HT-29 (cell line): ENCODE measurements at places on chromosomes 3 and 15.

GRCh38 chr3:195011231-195011834 lies 259.6 kb downstream of the XXYLT1 start:
- DNase-seq, result no peak

- no peak for DNase-seq
These were observed 118.5 kb downstream of the EEFSEC start for GRCh38 chr3:128271536-128272332.

DNA sequence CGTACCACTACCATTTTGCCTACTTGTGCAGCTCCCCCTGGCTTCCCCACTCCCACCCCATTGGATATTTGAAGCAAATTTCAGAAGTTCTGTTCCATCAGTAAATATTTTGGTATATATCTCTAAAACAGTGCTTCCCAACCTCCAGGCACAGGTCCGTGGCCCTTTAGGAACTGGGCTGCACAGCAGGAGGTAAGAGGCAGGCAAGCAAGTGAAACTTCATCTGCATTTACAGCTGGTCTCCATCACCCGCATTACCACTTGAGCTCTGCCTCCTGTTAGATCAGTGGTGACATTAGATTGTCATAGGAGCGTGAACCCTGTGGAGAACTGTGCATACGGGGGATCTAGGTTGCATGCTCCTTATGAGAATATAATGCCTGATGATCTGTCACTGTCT lies 97.2 kb upstream of the LRRFIP2 start:
- DNase-seq, result no peak

DNA sequence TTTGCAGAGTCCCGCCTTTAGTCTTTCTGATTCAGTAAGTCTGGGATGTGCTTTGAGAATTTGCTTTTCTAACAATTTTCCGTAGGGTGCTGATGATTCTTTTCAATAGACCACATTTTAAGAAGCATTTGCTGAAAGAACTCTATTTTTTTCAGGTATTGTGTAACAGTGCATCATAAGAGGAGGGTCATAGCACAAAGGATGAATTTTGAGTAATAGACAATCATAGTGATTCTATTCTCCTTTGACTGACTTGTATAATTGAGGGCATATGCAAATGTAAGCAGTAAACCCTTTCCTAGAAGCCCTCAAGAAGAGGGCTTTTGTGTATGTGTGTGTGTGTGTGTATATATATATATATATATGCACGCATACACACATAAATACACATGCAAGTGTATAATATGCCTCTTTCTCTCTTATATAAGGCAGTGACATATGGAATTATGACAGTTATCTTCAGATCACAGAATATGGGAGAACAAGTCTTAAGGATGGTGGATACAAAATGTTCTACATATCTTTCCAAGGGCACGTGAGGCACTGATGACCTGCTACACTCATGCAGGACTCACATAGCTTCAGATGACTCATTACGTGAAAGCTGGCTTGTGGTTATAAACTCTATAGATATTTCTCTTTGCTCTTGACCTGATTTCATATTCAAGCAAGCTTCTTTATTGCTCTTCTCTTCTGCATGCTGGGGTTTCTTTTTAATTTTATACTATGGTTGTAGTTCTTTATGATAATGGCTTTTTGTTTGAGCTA lies 6.5 kb upstream of the PLSCR1 start:
- no peak for DNase-seq

GRCh38 chr3:85342915-85343314 lies 384.1 kb downstream of the CADM2 start:
- peak; percentile 5 for DNase-seq

- DNase-seq, result no peak
These were observed 733.2 kb upstream of the GOLIM4 start for GRCh38 chr3:168828943-168829342.

GRCh38 chr3:148023994-148024393 lies 614.8 kb downstream of the ZIC1 start:
- DNase-seq, result no peak

DNA sequence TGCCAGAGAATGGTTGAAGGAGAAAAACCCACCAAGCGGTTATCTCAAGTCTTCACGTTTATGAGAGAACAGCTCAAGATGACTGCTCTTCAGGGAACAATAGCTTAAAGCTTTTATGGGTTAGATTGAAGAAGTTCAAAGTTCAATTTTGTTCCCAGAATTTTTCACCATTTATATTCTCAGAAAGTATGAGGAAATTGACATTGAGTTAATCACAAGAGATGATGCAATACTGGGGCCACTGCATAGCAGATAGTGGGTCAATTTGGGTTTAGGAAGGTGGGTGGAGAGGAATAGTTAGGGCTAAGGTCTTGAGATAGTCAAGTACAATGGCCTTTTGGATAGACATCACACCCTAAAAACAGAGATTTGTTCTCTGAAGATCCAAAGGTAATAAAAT lies 539.3 kb downstream of the SQOR start:
- DNase-seq, result no peak

- DNase-seq, result peak; percentile 90
These were observed 328.4 kb upstream of the NECTIN3 start for GRCh38 chr3:110743202-110743601.

DNA sequence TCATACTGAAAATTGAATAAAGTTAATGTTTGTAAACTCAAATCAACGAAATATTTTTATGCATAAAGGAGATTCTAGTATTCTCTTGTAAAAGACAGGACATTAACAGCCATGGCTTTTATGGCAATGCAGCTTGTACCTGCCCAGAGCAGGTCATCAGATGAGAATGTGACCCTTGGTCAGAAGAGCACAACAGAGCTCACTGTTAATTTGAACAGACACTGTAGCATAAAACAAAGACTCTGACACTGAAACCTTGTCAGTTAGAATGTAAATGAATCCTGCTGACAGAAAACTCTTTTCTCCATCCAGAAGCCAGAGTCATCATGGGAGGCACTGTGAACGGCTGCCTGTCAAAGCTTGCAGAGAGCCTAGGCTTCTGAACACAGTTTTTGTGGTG lies 410.6 kb downstream of the RAP2B start:
- peak; percentile 18 for DNase-seq

DNA sequence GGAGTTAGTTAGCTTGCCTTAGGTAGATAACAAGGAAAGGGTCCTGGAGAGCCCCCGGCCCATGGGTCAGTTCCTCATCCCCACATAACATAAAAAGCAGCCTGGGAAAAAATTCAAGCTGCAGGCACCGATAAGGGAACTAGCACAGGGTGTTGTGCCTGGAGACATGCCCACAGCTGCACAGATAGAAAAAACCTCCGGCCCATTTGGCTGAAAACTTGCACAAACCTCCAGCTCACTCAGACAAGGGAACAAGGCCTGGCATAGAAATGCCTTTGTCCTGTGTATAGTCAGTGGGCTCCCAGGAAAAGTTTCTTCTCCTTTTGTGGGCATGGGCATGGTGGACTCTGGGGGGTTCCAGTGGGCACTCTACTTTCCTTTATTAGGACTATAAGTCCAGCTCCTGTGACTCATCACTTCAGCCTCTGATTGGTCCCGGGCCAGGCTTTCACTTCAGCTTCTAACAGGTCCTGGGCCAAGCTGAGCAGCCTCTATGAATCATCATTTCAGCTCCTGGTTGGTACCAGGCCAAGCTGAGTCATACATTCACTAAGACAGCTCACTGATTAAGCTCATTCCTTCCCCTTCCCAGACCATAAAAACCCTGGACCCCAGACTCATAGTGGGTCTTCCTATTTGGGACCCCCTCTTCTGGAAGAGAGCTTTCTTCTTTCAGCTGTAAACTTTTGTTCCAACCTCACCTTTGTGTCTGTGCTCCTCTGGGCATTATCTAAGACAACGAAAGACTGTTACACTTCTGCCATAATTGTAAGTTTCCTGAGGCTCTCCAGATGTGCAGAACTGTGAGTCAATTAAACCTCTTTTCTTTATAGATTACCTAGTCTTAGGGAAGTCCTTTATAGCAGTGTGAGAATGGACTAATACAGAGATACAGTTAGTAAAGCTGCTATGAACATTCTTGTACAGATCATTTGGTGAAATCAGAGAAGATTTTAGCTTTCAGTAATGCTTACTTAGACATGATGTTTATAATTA lies 348.0 kb upstream of the DPPA4 start:
- DNase-seq, result peak; percentile 85

- DNase-seq, result no peak
These were observed 713.1 kb upstream of the NAALADL2 start for GRCh38 chr3:174146008-174146407.

DNA sequence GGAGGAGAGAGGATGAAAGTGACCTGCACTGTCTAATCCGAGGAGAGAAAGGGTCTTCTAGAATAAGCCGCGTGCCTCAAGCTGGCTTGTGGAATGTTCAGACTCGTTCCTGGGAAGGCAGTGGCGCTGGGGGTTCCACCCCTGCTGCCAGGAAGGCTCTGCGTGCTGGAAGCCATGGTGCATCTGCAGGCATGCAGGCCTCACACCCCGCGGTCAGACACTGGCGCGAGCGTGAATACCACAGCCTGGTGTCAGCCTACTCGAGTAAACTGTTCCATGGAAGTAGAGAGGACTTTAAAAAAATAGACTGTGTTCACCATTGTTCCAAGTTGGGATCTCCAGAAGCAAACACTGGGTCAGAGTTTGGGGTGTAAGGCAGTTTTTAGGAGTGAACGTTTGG lies 25.9 kb upstream of the GABRG3 start:
- no peak for DNase-seq
